Immature natural killer cell (primary cell): ENCODE measurements at places on chromosomes 16 and 17. TPM values are rescaled to one million over a fixed set of nuclear protein-coding genes. Genes with fewer than 3 reads are reported as not detected.

DNA sequence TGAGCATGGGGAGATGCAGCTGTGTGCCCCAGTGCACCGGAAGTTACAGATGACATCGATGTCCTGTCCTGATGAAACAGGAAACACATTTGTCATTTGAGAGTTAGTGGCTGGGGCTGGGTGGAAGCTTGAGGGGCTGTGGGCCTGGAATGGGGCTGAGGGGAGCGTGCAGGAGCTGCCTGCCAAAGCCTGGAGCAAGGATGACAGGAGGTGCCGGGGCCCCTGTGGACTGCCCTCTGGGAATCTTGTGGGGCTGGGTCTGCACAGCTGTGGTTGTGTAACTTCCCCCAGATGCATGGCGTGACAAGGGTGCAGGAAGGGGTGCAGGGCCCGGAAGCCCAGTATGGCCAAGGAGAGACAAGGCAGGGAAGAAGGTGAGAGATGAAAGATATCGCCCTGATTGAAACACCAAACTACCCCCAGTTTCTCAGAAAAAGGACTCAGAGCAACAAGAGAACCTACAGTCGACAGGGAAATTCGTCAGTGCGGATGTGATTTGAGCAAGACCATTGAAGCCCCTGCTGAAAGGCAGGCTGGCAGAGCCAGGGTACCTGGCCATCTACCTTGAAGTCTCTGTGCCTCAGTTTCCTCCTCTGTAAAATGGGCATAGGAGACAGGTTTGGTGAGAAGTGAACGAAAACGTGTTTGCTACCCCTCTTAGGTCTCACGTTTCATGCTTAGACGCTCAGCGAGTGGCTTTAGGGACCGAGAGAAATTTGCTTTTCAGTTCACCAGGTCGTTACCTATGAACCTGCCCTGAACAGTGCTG lies 8.8 kb downstream of the MMP25 start:
- H3K27ac ChIP-seq = peak overlapping the region; percentile 90
- peaks cover 2% of the 10 kb centered on the region for H3K27me3 ChIP-seq
- H3K36me3 ChIP-seq = peaks cover 6% of the 10 kb centered on the region
- H3K4me1 ChIP-seq = peaks cover 63% of the 10 kb centered on the region
- H3K4me3 ChIP-seq = peak overlapping the region; percentile 64

DNA sequence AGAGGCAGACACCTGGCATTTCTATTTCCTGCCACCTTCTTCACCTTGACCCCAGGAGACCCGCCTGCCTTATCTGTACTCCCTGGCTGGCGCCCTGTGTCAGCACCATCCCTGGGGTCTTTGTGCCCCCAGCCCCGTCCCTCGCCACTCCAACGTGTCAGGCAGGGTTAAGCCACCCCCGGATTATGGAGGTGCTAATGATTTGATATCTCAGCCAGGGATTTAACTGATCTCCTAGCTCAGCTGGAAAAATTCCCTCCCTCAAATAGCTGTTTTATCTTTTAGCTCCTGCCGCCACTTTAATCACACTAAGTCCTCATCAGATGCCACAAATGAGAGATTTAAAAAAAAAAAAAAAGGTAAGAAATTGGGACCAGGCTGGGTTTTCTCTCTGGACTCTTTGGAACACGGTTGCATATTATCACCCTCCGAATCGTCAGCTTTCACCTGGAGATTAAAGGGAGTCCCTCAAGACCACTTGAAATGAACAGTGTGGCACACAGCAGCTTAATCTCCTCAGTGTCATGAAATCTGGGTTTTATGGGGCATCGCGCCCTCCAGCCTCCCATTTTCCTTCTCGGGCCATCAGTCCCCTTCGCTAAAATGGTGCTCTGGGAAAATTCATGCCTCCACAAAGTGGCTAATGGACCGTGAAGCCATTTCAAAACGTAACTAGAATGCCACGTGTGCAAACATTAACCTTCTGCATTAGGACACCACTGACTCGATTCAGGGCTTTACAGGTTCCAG lies 26.2 kb upstream of the WFDC1 start:
- no peak overlapping the region for H3K4me3 ChIP-seq
- no peak for DNase-seq
- H3K27ac ChIP-seq = no peak overlapping the region
- peaks cover 6% of the 10 kb centered on the region for H3K27me3 ChIP-seq
- H3K36me3 ChIP-seq = no peaks in the 10 kb centered on the region
- no peaks in the 10 kb centered on the region for H3K4me1 ChIP-seq

GRCh38 chr17:82475458-82475857 lies 16.9 kb downstream of the NARF start:
- DNase-seq = no peak
- H3K4me1 ChIP-seq = peaks cover 17% of the 10 kb centered on the region
- peaks cover 9% of the 10 kb centered on the region for H3K27me3 ChIP-seq

DNA sequence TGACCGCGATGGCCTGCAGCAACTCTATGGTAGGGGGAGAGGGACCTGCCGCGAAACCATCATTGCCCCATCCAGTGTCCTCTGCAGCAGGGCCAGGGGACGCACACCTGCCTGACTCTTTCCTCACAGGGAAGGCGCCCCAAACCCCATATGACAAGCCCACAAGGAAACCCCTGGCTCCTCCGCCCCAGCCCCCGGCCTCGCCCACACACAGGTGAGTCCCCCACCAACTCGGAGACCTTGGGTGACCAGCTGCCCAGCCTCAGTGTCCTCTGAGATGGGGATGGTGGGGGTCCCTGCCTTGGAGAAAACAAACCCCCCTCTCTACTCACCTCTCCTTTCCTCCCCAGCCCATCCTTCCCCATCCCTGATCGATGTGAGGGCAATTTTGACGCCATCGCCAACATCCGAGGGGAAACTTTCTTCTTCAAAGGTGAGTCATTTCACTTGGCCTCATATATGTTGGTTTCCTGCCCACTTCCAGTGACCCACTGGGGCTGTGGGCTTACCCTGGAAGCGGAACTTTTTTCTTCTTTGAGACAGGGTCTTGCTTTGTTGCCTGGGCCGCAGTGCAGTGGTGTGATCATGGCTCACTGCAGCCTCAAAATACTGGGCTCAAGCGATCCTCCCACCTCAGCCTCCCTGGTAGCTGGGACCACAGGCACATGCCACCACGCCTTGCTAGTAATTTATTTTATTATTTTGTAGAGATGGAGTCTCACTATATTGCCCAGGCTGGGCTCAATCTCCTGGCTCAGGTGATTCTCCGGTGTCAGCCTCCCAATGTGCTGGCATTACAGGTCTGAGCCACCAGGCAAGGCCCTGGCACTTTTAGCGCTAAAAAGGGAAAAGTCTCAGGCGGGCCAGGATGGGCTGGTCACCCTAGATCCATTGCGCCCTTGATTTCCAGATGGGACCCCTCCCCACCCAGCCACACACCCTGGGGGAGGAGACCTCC lies 8.0 kb upstream of the IL32 start:
- peak overlapping the region; percentile 58 for H3K4me3 ChIP-seq
- peaks cover 58% of the 10 kb centered on the region for H3K4me1 ChIP-seq
- H3K36me3 ChIP-seq = peaks cover 7% of the 10 kb centered on the region
- DNase-seq = no peak
- peaks cover 8% of the 10 kb centered on the region for H3K27me3 ChIP-seq
- H3K27ac ChIP-seq = peak overlapping the region; percentile 82

- no peak overlapping the region for H3K27ac ChIP-seq
- no peak for DNase-seq
- no peak overlapping the region for H3K4me3 ChIP-seq
- H3K27me3 ChIP-seq = peaks cover 5% of the 10 kb centered on the region
- H3K36me3 ChIP-seq = no peaks in the 10 kb centered on the region
These were observed 23.8 kb downstream of the PDILT start for GRCh38 chr16:20380782-20381181.

The CD300LF gene
- 1.9 TPM for polyA plus RNA-seq

The PRCD gene
- polyA plus RNA-seq = 2.8 TPM

The DHRS7B gene
- 12.9 TPM for polyA plus RNA-seq

The RNF112 gene
- not detected for polyA plus RNA-seq

The ABCC3 gene
- polyA plus RNA-seq = 0.52 TPM
